ENCODE measurements at places on chromosomes 5 and 9.

- DNase-seq, result no peak
These were observed 81.8 kb downstream of the ZNF618 start for GRCh38 chr9:113957821-113958341.

DNA sequence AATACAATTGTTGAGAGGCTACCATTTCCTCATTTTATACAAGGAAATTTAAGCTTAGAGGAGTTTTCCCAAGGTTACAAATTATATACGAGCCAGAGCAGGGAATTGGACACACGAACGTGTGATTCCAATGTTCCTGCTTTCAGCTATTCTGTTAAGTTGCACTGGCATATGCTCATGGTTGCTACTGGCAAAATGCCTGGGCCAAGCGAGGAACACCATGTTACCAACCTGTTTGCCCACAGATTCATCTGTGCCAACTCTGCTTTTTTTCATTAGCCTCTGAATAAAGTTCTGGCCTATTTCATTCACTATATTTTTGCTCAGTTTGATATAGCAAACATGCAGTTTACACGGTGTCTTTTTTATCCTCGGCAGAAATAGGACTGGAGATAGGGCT is 5.1 kb upstream of the C5orf46 start:
- DNase-seq, result no peak

DNA sequence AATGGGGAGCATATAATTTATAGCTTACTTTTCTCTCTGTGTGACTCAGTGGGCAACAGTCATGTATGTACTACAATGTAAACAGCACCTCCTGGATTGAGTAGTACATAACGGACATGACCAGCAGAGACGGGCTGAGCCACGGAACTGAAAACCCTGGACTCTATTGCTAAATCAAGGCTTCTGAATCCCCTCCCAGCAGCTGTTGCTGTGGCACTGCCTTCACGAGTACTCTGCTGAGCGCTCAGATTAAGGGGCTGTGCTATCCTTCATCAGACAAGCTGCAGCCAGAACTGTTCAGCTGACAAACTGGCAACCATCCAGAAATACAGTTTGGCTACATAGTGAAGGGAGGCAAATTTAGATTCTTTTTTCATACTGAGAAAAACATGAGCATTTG is 131.3 kb upstream of the CCDC180 start:
- no peak for DNase-seq

DNA sequence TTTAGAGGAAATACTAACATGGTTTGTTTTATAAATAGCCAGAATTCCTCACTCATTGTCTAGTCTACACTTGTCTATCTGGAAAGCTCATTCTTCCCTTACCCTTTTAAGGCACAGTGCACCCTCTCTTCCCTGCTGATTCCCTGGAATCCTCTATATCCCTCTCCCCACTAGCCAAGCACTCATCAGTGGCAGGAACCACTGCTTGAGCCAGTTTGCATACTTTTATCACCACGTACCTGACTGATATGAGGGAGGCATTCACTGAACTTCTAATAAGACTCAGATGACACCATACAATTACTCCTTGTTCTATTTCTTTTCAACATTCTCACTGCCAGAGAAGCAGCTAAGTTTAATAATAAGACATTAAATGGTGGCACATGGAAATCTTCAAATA is 134.9 kb downstream of the EFNA5 start:
- no peak for DNase-seq

- no peak for DNase-seq
These were observed 318.5 kb downstream of the CDK5RAP2 start for GRCh38 chr9:120261419-120261818.

- DNase-seq, result no peak
These were observed 118.6 kb downstream of the KDM4C start for GRCh38 chr9:6876195-6876894.

DNA sequence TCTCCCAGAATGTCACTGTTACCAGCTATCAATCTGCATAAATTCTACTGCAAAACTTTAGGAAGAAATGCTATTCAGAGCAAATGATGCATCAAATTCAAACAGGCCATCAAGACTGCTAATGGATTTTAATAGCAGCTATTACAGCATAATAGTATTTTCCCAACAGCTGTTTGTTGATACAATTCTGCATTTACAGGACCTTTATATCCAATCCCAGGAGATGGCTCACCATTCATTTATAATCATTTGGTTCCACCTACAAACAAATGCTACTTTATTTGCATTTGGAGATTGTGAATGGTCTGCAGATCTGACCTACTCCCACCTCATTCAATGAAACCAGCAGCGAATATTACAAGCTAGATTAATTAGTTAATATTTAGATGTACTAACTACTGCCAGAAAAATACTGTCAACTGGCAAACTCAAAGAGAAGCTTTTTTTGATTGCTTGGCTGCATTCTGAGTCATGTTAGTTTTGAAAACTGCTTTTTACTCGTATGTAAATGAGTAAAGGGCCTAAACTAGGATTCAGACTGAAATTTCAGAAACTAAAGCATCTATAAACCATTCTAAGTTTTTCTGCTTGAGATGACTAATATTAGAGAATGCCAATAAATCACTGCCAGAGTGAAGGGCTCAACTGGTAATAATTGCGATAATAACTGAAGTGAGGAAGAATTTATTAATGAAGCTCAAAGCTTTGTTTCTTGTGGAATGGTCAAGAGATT is 7.1 kb upstream of the PCA3 start:
- no peak for DNase-seq

- no peak for DNase-seq
These were observed 89.1 kb upstream of the OTULINL start for GRCh38 chr5:14492331-14492964.

DNA sequence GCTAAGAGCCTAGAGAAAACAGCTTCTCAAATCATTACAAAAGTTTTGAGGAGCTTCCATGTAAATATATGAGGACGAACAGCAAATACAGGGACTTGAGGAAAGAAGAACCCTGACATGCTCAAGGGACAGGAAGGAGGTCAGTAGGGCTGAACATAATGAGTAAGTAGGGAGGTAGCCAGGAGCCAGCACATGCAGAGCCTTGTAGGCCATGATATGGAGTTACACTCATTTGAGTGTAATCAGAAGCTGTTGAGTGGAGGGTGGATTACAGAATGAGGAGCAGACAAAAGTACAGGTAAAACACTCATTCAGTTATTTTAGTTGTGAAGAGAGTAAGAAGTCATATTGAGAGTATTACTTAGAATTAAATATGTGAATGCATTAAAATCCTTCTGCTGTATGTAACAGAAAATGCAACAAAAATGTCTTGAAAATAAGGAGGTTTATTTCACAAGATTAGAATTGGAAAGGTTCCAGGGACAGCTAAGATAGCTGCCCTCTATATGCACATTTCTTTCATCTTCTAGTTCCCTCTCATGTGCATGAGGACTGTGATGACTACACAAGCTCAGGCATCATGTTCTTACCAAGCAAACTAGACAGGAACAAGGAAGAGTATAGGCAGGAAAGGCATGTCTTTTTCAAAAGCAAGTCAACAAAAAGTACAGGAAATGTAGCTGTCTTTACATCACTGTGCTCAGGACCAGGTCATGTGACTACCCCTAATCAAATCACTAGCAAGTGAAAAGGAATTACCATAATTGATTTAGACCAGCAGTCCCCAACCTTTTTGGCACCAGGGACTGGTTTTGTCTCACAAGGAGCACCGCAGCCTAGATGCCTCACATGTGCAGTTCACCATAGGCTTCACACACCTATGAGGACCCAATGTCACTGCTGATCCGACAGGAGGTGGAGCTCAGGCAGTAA is 87.2 kb downstream of the TMEM232 start:
- no peak for DNase-seq

- no peak for DNase-seq
These were observed 463.2 kb downstream of the MAT2B start for GRCh38 chr5:163968651-163969050.

DNA sequence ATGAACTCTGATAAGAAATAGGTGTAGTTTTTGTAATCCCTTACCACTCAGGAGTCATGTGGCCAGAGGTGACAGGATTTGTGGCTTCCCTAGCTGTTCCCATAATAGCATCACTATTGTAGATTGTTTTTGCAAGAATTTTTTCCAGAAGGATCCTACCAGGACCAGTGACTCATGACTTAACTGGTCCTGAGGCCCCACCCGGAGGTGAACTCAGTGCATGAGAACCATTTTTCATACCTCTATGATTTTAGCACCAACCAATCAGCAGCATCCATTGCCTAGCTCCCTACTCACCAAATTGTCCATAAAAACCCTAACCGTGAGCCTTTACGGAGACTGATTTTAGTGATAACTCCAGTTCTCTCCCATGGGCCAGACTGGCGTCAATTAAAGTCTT is 484.8 kb downstream of the PSAT1 start:
- DNase-seq, result no peak

GRCh38 chr9:132562306-132562573 is 20.2 kb upstream of the BARHL1 start:
- DNase-seq, result no peak

DNA sequence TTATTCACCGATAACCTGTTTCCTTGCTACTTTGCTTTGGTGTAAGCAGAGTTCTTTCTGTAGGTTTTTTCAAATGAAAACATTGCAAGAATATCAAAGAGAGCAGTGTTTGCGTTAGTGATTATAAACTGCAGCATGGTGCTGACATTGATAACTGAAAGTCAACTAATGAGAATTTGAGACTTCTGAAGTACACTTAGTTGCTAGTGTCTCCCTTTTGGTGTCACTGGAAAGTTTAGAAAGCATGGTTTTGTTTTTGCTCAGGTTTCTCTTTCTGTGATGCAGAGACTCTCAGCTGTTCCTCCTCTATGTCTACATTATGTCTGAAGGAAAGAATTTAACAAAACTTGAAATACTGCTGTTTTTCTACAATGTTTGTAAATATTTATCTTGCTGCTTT is 80.2 kb upstream of the ZNF169 start:
- DNase-seq, result no peak

- DNase-seq, result no peak
These were observed 31.0 kb downstream of the SNX18 start for GRCh38 chr5:54548565-54548964.

- no peak for DNase-seq
These were observed 39.3 kb downstream of the UBE2D2 start for GRCh38 chr5:139600336-139600949.

GRCh38 chr5:107680799-107681198 is 10.1 kb upstream of the EFNA5 start:
- DNase-seq, result no peak

DNA sequence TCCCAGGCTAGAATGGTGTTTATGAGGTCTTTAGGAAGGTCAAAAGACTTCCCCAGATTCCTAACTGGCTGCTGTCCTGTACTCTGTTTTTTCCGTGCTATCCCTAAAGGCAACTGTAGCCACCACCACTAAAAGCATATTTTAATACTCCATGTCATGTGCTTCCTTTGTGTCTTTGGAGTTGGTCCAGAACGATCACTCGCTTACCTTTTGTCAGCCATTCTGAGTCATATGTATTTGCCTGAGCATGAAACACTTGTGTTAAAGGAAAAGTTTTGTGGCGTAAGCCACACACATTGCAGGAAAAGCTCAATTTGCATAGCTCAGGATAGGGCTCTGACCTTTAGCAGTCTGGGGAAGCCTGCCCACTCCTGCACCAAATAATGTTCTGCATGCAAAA is 299.6 kb downstream of the NTRK2 start:
- no peak for DNase-seq

DNA sequence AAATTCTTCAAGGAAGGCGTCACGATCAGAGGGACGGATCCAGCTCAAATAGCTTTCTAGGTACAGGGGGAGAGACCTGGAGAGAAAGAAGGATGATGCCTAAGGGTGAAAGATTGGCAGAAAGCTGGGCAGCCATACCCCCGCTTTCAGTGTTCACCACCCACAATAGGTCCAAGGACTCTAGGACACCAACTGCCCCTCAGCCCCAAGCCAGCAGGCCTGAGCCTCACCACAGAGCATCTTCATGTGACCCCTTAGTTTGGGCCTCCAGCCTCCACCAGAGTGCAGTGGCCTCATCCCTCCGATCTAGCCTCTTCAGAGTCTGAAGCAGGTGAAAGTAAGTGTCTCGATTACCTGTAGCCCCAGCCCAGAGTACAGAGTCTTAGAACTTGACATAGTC is 1.7 kb upstream of the VCP start:
- no peak for DNase-seq

DNA sequence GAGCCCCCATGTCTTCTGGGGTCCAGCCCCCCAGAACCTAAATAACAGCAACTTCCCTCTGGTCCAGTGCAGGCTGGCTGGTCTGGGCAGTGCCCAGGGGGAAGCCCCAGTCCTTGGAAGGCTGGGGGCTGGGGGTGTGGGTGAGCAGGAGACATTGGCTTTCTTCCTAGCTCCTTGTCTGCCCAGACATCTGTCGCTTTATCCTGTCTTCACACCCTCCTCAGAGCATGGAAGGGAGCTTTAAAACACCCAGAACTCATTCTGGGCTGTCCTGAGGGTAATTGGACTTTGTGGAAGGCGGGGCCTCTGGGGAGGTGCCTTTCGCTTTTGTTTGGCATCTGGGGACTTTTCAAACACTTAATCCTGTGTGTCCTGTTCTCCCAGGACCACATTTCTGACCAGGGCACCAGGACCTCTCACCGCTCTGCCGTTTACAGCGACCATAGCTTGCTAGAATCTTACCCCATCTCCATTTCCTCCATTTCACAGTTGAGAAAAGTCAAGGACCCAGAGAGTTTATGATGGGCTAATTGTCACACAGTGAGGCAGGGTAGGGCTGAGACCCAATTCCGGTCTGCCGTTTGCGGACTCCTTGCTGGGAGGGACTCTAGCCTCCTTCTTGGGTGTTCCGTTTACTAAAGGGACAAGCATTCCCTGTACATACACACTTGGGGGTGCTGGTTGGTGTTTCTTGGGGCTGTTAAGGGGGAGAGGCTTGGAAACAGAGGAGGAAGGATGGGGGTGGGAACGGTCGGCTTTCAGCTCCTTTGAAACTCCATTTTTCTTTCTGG is 1.1 kb downstream of the GSN start:
- no peak for DNase-seq

Measured in activated CD4-positive, alpha-beta T cell treated with anti-CD3 and anti-CD28 coated beads for 48 hours (primary cell).